ENCODE measurements at places on chromosomes 2 and 18.

DNA sequence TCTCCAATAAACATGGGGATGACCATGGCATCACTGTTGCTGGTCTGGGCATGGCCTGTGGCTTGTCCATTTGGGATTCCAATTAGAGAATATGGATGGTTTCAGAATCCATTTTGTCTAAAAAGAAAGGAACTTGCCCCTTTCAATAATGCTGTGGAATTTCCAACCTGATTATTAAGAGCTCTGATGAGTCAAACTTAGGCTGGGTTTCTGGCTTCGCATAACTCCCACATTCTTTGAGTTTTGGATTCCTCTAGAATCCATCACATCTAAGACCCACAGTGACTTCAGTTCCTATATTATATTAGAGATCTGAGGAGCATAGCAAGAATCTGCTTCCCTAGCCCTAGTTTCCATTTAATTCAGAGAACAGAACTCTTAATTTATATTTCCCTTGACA, 531.5 kb downstream of the TNS1 start:
- DNase-seq = no peak

DNA sequence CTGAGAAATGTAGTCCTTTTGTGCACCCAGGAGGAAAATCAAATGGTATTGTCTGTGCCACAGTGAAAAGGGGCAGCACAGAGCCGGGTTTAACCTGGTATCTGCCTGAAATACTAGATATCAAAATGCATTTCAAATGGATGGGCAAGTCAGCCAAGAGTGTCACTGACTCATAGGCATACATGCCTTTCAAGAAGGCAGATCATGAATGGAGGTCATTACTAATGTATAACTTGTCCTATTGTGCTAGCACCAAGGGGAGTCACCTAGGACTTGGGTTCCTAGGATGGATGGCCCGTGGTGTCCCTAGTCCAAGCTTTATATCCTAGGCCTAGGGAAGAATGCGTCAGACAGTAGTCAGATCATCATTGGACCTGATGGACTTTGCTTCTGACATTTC, 49.9 kb downstream of the TCF7L1 start:
- DNase-seq = no peak

DNA sequence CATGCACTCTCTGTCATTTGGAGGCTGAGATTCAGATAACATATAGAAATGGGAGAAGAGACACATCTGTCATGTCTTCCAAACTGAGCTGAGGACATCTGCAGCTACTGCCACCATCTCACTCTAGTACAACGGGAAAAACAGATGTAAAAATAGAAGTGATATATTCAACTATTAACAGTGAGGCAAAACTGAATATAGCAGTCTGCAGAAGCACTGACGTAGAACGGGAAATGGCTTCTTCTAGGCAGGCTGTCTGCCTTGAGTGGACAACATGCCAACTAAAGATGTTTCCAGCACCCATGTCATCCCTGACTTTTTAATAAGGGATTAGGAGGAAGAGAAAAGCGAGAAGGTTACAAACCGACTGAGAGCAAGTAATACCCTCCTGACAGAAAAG, 51.6 kb downstream of the MRPL33 start:
- no peak for DNase-seq

DNA sequence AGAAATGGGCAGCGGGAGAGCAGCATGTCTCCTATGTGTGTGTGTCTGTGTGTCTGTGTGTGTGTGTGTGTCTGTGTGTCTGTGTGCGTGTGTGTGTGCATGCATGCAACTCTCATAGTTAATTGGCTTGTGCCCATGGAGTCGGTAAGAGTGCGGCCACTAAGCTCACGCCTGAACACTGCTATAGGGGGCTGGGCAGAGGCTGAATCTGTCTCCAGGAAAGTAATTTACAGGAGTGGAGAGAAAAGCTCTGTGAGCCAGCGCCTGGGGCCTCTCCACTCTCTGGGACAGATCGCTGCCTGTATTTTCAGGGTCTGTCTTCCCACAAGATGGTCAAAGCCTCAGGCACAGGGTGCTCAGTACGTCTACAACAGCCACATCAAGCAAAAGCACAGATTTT, 553.4 kb downstream of the TNS1 start:
- no peak for DNase-seq

DNA sequence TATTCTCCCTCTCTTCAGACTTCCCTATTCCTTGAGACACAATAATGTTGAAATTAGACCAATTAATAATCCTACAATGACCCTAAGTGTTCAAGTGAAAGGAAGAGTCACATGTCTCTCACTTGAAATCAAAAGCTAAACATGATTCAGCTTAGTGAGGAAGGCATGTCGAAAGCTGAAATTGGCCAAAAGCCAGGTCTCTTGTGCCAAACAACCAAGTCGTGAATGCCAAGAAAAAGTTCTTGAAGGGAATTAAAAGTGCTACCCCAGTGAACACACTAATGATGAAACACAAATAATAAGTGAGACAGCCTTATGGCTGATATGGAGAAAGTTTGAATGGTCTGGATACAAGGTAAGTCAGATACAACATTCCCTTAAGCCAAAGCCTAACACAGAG, 115.4 kb downstream of the PXDN start:
- no peak for DNase-seq

DNA sequence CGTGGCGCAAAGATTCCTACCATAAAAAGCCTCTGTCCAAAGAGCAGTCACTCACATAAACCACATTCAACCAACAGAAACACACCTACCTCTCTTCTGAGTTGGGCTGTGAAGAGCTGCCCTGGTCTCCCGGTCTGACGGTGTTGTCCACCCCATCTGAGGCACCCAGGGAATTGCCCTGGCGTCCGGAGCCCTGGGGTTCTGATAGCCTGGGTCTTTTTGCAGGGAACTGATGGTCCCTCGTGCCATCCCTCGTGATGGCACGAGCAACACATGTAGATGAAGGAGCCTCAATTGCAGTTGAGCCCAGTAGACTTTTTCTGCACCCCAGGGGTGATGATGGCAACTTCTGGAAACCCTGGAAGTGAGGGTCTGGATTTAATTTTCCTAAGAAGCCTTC, 13.8 kb downstream of the HJURP start:
- no peak for DNase-seq

DNA sequence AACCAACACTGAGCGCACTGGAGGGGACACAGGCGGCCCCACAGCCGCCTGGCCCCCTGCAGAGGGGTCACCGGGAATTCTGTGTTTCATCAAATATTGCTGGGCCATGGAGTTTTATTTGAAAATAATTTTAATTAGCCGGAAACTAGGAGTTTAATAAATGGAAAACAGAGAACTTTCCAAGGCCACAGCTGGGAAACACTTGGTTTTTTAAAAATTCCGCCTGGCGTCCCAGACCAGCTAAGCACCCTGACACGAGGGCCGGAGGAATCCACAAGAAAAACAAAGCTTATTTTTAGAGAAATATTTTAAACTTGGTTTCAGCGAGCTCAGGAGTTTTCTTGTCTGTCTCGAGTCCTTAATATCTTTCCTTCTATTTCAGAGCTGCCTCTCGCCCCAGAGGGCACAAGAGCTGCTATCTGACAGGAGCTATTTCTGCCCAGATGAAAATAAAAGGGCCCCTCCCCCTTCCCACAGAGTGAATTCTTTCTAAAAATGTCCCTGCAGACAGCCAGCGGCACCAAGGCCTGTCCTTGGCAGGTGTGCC, 8.2 kb downstream of the ZFP36L2 start:
- DNase-seq = no peak

- no peak for DNase-seq
These were observed 376.2 kb downstream of the SOX11 start for GRCh38 chr2:6068429-6068828.

- no peak for DNase-seq
These were observed 344.9 kb downstream of the DCDC2C start for GRCh38 chr2:4047961-4048891.

GRCh38 chr18:63725682-63726480, 23.1 kb downstream of the SERPINB11 start:
- DNase-seq = no peak

DNA sequence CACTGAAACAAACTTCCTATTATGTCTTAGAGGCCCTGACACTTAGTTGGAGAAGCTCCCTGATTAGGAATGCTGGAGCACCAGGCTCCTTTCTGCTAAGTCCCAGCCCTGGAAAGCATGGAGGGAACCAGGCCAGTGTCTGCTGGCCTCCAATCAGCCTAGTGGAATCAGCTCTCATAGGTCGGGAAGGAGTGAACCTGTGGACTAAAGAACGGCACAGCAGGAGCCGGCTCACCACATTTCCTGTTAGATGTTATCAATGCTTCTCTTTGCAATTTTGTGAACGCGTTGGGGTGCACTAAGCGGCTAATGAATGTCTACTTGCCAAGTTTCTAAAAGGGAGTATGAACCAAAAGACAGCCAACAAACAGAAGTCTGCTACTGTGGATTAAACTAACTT, 296.6 kb downstream of the NAPG start:
- DNase-seq = no peak

- DNase-seq = no peak
These were observed 219.0 kb downstream of the ACTR3 start for GRCh38 chr2:114108824-114109416.

- DNase-seq = no peak
These were observed 12.5 kb upstream of the ATIC start for GRCh38 chr2:215299337-215299859.

DNA sequence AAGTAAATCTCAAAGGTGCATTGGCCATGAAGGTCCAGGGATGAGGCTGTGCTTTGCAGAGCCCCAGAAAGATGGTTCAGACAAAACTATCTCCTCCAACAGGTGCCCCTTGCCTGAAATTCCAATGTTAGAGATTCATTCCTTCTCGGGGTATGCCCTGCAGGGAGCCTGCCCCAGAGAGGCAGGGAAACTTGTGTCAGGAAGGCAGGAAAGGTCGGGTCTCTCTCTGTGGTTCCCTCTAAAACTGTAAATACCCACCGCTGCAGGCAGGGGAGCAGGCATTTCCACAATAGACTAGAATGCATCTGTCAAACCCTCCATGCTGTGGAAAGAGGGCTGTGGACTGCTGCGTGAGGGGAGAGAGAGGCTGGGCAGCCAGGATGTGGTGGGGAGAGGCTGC, 207.8 kb upstream of the SMAD2 start:
- no peak for DNase-seq

DNA sequence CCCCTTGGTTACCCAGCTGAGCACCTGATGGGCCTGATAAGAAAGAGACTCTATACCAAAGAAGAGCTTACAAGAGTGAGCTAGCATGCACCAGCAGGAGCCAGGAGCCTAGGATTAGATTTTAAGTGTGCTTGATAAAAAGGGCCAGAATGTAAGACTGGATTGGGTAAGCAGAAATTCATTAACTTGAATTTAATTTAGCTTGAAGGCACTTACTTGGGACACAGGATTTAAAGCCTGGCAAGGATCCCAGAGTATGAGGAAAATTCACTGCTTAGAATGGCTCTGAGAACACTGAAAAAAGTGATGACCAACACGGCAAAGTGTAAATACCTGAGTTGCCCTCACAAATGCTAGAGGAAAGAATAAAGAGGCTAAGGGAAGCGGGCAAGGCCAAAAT, 91.3 kb upstream of the RBBP8 start:
- no peak for DNase-seq

GRCh38 chr2:7191932-7192331, 274.7 kb downstream of the RNF144A start:
- no peak for DNase-seq

- DNase-seq = no peak
These were observed 7.8 kb downstream of the POLR1A start for GRCh38 chr2:86097913-86098312.

DNA sequence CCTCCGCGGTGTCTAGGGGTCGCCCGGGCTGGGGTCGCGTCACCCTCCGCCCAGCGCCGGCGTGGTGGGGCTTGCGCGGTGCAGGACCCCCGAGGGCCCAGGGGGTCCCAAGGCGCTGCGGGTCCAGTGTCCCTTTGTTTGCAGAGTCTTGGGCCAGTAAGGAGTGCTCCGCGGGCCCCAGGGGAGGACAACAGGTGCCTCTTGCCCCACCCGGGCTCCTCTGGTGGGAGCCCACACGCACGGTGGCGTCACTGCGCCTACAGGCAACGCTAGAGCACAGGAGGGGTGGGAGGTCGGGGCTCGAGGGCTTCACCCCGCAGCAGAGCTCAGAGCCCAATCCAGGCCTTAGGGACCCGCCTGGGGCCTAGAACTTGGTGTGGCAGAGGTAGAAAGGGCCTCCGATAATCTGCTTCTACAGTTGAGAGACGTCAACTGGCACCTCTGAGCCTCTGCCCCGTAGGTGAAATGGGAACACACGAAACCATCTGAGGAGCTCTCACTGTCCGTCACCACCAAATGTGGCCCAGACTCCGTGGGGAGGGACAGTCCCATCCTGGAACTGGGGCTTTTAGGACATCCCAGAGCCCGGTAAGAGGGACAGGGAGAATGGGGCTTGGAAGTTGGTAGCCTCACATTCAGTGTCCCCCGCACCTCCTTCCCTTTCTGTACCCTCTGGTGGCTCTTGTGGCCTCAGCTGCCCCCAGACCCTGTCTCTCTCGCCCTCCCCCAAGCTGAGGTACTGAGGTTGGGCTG, 1.4 kb downstream of the ARID5A start:
- no peak for DNase-seq

DNA sequence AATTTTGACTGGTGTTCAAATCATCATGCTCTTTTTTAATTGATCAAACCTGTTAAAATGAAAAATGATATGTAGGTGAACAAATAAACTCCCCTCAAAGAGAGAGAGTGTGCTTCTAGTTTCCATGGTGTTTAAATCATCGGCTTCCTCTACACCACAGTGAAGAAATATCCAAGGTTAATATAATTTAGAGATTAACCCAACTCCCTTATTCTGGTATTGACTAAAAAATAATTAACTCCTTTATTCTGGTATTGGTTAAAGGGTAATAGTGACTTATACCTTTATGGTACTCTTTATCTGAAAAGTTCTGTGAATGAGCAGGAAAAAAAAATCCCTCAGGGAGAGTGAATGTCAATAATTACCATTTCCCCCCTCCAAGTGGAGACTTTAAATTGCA, 93.1 kb downstream of the SPATS2L start:
- no peak for DNase-seq

DNA sequence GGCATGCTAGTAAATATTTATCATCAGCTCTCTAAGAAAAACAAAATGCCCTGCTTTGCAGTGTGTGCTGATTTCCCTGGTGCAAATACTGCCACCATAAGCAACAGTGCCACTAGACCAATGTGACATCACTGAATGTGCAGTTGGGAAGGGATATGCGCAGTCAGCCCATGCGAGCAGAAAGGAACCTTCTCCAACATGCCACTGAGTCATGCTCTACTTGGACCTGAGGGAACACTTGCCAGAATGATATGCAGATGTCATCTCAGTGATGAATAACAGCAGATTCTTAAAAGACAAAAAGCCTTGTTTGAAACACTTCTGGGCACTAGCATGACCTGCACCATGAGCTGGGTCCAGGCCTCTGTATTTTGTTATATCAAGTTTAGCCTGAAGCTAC, 55.3 kb upstream of the REL start:
- no peak for DNase-seq

- no peak for DNase-seq
These were observed 67.7 kb downstream of the NCK2 start for GRCh38 chr2:105812180-105813044.

- DNase-seq = no peak
These were observed 300.5 kb downstream of the INSIG2 start for GRCh38 chr2:118388771-118389170.

DNA sequence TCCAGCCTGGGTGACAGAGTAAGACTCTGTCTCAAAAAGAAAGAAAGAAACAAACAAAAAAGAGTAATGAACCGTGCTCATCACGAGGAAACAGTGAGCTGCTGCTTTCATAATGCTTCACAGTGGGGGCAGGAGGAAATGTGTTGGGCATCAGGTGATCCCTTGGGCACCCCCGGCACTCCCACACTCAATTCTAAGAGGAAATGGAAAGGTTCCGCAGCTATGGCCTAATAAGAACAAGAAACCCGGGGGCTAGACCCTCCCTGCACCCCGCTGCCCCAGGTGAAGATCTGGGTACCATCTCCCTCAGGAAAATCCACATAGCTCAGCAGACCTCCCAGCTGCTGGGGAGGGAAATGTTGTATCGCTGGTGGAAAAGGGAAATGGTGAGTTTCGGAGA, 118.9 kb downstream of the LPIN1 start:
- no peak for DNase-seq
